ENCODE measurements at places on chromosomes 6 and 20. TPM values are rescaled to one million over a fixed set of nuclear protein-coding genes. Genes with fewer than 3 reads are reported as not detected.

GRCh38 chr20:32780749-32781655, 18.8 kb downstream of the DNMT3B start:
- DNase-seq = no peak

GRCh38 chr20:32966881-32967781, 37.1 kb downstream of the SUN5 start:
- DNase-seq = no peak

DNA sequence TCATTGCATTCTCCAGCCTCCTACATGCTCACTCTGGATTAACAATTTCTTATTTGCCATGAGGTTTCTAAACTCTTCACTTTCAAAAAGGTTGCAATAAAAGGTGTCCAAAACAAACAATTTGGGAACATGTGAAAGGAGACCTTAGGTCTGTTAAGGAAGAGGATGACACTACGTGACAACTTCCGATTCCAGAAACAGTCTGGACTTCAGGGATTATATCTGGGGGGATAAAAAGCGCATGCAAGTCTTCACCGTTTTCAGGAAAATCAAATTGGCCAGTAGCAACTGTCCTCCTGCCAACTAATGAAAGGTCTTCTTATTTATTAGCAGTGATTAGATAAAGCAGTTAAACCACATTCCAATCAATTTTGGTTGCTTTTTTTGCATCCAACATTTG, 1.8 kb downstream of the ZDHHC14 start:
- no peak for DNase-seq

DNA sequence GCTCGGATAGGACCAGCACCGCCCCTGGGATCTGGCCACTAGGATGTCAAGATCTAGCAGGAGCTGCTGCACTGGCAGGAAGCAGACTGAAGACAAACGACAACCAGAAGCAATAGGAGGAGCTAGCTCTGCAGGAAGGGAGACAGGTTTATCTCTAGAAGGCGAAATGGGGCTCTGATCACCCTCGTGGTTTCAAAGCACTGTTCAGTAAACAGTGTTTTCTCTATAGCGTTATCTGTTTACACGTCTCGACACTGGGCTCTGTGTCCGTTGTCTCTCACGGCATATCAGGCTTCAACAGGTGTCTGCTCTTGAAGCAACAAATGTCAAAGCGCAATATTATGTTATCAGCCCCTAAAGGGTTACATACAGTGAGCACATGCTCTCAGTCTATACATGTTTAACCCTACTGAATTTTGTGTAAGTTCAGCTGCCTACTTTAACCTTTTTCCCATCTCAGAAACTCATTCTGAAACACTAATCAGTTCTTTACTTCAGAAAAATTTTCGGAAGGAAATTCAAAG, 23.8 kb downstream of the TMEM14B start:
- DNase-seq = no peak

DNA sequence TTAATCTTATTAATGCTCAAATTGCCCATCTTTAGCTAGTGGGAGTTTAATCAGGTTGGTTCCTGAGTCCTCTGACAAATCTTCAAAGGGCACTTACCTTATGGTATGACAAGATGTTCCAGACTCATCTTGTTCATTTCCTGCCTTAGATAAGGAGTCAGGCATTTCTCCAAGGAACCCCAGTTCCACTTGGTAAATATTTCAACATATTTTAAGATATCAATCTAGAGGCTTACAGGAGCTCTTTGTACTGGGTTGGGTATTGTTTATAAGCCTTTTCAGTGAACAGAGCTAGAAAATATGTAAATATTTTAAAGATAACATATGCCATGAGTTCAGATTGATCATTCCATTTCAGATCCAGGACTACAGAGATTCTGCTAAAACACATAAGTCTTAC, 159.8 kb downstream of the RCAN2 start:
- no peak for DNase-seq

DNA sequence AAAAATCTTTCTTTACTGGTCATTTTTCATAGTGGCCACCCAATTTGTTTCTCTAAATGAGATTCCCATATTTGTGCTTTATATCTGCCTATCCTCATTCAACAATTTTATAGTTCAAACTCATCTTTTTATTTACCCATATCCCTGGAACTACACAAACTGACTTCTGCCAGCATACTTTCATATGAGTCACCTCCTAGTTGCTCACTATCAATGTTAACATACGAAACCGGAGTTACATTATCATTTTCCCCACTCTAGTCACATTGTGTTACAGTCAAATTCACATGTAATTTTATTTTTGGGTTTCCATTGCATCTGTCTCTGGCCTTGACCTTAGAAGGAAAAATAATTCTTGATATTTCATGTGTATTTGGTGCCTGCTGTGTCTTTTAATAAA, 499.4 kb downstream of the MAFB start:
- DNase-seq = no peak

DNA sequence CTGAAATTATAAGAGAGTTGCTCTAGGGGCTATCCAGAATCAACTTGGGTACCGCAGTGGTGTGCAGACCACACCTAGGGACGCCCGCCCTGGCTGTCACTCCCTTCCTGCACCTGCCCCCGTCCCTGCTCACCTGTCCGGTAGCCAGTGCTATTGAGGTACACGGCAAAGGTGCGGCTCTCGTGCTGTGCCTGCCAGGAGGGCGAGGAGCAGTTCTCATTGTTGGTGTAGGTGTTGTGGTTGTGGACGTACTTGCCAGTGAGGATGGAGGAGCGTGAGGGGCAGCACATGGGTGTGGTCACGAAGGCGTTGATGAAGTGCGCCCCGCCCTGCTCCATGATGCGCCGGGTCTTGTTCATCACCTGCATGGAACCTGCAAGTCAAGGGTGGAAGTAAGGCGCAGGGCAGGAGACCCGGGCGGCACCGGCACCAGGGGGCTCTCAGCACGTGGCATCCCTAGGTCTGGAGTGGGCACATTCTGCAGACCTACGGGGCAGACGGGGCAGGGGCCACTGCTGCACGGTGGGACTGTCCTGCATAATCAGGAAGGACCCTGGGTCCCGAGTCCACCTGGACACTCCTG, 48.6 kb downstream of the SULF2 start:
- DNase-seq = no peak

- peak; percentile 75 for DNase-seq
Observed at GRCh38 chr6:149566410-149567193, 427 bp downstream of the GINM1 start.

TBXT gene
- not detected for total RNA-seq

CFAP206 gene
- not detected for total RNA-seq

PDE7B gene
- 2.2 TPM for total RNA-seq

HLA-E gene
- total RNA-seq = 631 TPM
